SJSA1 (cell line): ENCODE measurements at places on chromosomes 6 and 20. TPM values are rescaled to one million over a fixed set of nuclear protein-coding genes. Genes with fewer than 3 reads are reported as not detected.
A peak's percentile ranks its signal among the peaks of the same experiment; 100 is the strongest.

DNA sequence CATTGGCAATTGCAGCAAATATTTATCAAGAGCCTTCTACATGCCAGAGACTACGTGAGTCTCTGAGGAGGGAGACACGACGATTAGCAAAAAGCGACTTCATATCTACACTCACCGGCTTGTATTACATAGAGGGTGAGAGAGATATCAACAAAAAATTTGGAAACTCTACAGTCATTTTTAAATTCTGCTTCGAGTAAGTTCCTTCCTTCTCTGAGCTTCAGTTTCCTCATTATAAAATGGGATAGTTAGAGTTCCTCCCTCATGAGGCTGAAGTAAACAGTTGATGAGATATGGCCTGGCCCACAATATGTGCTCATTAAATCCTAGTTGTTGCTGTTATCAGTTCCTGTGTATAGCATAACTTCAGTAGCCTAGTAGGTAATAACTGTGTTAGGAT, 64.1 kb upstream of the SIRPA start:
- no peak overlapping the region for H3K4me3 ChIP-seq
- no peak overlapping the region for H3K27ac ChIP-seq
- H3K27me3 ChIP-seq = no peaks in the 10 kb centered on the region
- H3K4me1 ChIP-seq = peaks cover 19% of the 10 kb centered on the region
- DNase-seq = no peak

The SYCP2 gene
- 1.1 and 2.6 TPM in 2 replicates for total RNA-seq

- no peak for DNase-seq
- H3K4me3 ChIP-seq = peak overlapping the region; percentile 70
- H3K27ac ChIP-seq = peak overlapping the region; percentile 56
Observed at GRCh38 chr20:36236786-36237121, 476 bp downstream of the AAR2 start.

The OPN5 gene
- not detected in 2 replicates for total RNA-seq

The RAE1 gene
- total RNA-seq = 67.2 and 99.7 TPM in 2 replicates

DNA sequence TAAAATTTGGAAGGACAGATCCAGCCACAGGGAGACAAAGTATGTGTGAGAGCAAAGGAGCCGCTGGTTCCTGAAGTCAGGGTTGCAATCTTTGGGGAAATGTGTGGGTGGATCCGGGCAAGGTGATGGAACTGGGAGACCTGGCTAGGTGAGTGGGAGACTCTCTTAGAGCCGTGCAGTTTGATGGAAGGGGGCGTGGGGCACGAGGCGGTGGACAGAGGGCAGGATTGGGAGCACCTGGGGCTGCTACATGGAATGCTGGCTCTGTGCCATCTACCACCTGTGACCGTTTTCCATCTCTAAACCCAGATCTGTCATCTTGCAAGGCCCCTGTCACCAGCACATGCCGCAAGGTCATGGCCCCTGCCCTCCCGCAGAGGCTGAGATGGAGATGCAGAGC, 268.4 kb downstream of the SMOC2 start:
- H3K4me1 ChIP-seq = no peaks in the 10 kb centered on the region
- H3K36me3 ChIP-seq = no peaks in the 10 kb centered on the region
- H3K4me3 ChIP-seq = no peak overlapping the region
- H3K27me3 ChIP-seq = no peaks in the 10 kb centered on the region

DNA sequence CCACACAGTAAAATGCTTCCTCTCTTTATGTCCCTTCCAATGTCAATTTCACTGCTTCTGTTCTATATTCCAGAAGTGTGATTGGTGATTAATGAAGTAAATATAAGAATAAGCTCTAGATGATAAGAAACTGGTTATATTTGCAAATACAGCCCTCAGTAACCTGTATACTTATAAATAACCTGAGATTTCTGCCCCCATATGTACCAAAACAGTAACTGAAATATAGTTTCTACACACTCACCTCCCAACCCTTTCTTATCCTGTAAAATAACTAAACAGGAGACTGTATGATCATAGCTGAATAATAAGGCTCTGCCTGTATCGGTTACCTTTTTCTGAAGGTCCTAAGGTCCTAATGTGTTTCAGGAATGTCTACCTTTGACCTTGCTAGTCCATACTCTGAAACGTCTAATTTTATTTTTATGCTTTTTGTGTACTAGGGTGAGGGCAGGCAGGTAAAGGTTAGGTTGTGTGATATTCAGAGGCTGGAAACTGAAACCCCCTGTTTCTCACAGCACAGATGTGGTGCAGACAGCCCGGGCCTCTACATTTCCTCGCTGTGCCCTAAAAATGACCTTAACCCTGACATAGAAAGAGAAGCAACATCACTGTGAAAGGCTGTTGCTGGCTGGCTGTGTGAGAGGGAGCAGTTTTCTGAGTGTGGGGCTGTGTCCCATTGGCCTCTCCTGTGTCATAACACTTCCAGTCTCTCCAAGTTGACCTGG, 378.8 kb downstream of the CENPW start:
- H3K27ac ChIP-seq = no peak overlapping the region
- 0 out of 2 replicates have a peak, but pooled peaks cover 2% of the 10 kb centered on the region for H3K27me3 ChIP-seq
- H3K36me3 ChIP-seq = no peaks in the 10 kb centered on the region
- no peak for DNase-seq
- no peak overlapping the region for H3K4me3 ChIP-seq
- H3K4me1 ChIP-seq = peaks cover 14% of the 10 kb centered on the region

GRCh38 chr6:154682633-154683125, 50.5 kb upstream of the SCAF8 start:
- DNase-seq = no peak
- H3K36me3 ChIP-seq = no peaks in the 10 kb centered on the region
- peaks cover 10% of the 10 kb centered on the region for H3K4me1 ChIP-seq
- no peak overlapping the region for H3K27ac ChIP-seq

The MUC21 gene
- not detected in 2 replicates for total RNA-seq
